Activated T-cell treated with anti-CD3 and anti-CD28 coated beads, Interleukin-2, amount 50 U/mL, for 72 hours (primary cell): ENCODE measurements at places on chromosomes 7 and 10.

DNA sequence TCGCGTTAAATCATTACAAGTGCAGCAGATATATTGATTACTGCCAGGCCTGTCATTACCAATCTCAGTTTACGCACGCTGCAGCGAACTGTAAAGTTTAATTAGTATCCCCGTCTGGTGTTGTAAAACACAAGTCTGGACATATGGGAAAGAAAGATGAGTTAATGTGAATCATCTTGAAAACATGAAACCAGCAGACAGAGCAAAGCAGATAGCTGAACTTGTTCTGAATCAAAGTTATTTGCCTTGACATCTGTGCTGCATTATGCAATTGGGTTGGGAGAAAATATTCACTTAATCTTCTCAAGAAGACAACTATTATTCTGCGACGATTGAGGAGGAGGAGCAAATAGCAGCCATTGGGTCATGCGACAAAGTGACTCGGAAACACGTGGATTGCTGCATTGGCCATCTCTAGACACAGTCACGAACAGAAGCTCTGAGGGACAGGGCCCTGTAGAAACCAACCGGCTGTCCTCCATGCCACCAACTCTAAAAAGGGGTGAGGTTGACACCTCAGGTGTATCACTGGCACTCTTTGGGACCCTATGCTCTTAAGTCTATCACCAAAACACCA lies 156.3 kb upstream of the C7orf33 start:
- no peak overlapping the region for H3K4me3 ChIP-seq
- no peak for DNase-seq
- no peaks in the 10 kb centered on the region for H3K27me3 ChIP-seq
- H3K27ac ChIP-seq: no peak overlapping the region
- H3K4me1 ChIP-seq: no peaks in the 10 kb centered on the region
- peaks cover 3% of the 10 kb centered on the region for H3K36me3 ChIP-seq

DNA sequence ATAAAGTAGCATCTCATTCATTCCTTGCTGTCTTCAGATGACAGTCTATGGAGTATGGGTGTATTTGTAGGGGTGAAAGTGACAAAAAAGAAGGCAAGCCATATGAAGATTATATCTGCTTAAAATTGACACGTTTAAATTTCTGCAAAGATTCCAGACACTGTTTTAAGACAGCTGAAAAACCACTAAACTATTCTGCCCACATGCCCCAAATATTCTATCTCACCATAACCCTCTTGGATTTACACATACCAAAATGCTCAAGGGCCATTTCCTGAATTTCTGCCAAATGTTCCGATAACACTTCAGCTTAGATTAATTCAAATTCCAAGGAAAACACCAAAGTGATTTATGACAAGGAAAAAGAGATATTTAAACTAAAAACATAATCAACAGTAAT lies 99.9 kb upstream of the IL6 start:
- H3K4me3 ChIP-seq: no peak overlapping the region
- no peak overlapping the region for H3K27ac ChIP-seq
- peaks cover 65% of the 10 kb centered on the region for H3K27me3 ChIP-seq
- H3K4me1 ChIP-seq: no peaks in the 10 kb centered on the region

- H3K4me3 ChIP-seq: no peak overlapping the region
- H3K27me3 ChIP-seq: no peaks in the 10 kb centered on the region
- no peak for DNase-seq
- H3K27ac ChIP-seq: no peak overlapping the region
Measured at GRCh38 chr7:151873402-151873965, 3.4 kb downstream of the PRKAG2 start.

DNA sequence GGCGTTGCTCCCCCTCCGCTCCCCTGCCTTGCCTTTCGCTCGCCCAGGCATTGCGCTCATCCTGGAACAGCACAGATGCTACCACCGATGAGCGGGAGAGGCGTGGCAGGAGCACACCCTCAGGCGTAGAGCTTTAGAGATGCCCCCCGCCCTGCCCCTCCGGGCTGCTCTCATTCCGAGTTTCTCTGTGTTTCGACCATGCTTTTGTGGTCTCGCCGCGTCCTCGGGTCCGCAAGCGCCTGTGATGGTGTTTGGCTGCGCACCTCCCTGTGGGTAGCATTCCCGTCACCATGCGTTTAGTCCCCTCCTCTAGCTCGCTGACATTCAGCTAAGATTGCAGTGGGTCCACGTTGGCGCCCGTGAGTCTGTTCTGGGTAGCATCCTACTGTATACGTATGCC lies 18.7 kb downstream of the NOM1 start:
- H3K4me1 ChIP-seq: no peaks in the 10 kb centered on the region
- no peak overlapping the region for H3K4me3 ChIP-seq
- H3K36me3 ChIP-seq: peaks cover 24% of the 10 kb centered on the region
- H3K27ac ChIP-seq: no peak overlapping the region

DNA sequence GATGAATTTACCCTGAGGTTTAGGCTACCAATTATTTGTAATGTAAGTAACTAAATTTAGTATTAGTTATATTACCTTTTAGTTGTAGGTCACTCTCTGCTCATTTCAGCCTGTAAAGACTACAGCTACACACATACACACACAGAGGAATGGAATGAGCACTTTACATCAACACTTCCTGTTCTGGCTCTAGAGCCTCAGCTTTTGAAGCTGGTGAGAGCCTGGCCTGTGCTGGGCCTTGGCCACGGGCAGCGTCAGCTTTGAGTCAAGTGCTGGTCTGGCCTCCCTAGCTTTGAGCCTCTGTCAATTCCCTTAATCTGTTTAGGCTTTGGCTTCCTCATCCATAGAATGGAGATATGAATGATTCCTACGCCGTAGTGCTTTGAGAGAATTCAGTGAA lies 141.7 kb downstream of the EGFR start:
- DNase-seq: no peak
- H3K4me3 ChIP-seq: no peak overlapping the region
- peaks cover 23% of the 10 kb centered on the region for H3K27me3 ChIP-seq

GRCh38 chr7:94289071-94289470 lies 105.6 kb upstream of the COL1A2 start:
- DNase-seq: no peak
- H3K27ac ChIP-seq: no peak overlapping the region
- no peak overlapping the region for H3K4me3 ChIP-seq
- H3K36me3 ChIP-seq: no peaks in the 10 kb centered on the region
- peaks cover 11% of the 10 kb centered on the region for H3K27me3 ChIP-seq
